Activated CD4-positive, CD25-positive, alpha-beta regulatory T cell treated with anti-CD3 and anti-CD28 coated beads, Interleukin-2, amount 50 U/mL, for 16 hours (primary cell): ENCODE measurements at places on chromosomes 12 and 14.

- DNase-seq = no peak
Measured at GRCh38 chr14:52155651-52156213, 86.9 kb upstream of the NID2 start.

DNA sequence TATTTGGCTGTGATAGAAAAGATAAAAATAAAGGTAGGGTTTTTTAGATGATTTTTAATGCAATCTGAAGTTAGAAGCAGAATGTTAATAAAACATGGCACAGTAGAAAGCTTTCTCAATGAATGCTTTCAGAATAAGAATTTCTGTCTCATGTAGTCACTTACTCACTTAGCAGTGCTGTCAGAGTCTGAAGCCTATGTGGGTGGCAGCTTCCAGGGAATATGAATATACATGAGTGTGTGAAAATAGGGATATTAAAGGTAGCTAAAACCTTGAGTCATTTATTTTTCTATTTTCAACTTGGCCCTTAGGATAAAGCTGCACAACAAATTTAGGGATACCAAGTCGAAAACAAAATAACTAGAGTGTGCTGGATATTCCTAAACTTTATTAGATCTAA, 427.9 kb downstream of the AEBP2 start:
- no peak for DNase-seq

DNA sequence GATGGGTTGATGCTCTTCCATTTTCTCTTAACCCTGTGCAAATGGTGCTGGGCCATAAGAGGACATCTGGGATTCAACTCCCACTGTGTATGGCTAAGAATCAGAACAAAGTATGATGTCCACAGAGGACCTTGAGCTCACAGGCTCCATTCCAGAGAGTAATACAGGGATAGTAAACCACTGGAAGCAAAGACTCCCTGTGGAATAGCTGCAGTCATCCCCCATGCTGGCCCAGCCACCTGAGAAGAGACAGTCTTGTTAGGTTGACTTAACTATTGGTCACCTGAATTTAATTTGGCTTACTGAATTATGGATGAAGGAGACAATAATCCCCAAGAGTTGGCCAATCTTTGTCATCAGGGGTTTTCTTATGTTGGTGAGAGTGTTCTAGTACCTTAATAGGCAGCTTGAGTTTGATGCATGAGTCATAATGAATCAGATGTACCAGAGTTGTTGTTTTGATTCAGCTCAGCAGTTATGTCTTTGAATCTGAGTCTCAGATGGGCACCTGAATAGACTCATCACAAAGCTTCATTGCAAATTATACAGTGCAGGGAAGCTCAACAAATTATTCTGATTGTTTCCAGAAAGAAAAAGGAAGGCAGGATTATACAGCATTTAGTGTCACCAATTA, 122.7 kb downstream of the SSPN start:
- DNase-seq = no peak

DNA sequence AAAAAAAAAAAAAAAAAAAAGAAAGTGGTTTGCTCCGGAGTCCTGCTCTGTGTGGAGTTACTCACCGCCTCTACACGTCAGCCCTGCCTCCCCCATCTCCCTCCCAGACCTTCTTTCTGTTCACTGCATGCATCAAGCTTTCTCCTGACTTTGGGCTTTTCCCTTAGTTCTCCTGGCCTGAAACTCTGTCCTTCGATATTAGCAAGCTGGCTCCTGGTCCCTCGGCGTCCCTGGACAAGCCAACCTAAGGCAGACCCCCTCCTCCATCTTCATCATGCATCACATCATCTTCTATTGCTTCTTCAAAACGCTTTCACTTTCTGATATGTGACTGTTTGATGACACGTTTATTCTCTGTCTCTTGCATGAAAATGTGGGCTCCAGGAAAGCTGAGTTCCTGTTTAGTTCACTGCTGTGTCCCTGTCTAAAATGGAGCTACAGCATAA, 40.6 kb downstream of the SLC15A4 start:
- no peak for DNase-seq

DNA sequence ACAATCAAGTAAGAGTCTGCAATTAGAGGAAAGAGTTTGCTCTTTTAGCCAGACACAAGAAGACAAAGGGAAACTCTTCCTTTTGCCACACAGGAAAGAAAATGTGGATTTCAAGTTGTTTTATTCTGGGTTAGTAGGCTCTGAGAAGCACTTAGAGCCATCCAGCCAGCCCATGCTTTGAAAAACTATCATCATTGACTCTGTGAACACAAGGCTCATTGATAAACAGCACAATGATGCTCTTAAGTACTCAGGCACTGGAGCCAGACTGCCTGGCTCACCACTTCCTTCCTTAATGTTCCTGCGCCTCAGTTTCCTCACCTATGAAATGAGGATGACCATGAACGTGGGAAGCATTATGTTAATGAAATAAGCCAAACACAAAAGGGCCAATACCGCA, 150.2 kb upstream of the EEA1 start:
- DNase-seq = no peak

GRCh38 chr12:130339951-130340350, 2.3 kb downstream of the PIWIL1 start:
- no peak for DNase-seq

DNA sequence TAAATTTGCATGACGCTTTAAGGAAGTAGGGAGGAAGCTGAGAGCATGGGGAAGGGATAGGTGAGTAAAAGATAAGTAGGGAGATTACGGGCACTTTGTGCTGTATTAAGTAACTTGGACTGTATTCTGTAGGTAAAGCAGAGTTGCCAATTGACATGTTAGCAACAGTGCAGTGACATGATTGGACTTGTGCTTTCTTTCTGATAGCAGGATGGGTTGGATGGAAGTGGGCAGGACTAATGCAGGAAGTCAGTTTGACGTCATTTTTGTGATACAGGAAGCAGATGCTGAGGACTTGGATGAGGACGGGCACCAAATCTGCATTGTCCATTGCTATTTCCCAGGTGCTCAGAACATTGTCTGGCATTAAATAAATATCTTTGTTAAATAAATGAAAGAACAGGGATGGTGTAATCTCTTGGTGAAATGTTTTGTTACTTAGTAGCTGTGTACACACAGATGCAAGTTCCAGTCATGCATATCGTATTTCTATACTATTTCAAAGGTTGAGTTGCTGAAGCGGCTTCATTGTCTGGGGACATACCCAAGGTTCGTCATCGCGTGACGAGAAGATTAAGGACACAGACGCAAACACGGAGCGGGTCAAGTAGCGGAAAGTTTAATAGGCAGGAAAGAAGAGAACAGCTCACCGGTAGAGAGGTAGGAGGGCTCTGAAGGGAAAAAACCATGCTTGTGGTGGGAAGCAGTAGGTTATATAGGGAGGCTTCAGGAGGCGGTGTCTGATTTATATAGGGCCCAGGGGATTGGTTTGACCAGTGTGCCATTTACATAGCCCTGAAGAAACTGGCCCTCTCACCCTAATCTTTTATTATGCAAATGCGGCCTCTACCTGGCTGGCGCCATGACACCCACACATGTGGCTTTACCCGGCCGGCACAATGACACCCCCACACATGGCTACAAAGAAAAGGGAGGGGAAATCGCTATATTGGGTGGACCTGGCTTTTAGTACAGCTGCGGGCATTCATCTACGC, 30.7 kb downstream of the GUCY2C start:
- DNase-seq = no peak

- DNase-seq = no peak
Measured at GRCh38 chr12:124920353-124920935, 6.0 kb upstream of the UBC start.

DNA sequence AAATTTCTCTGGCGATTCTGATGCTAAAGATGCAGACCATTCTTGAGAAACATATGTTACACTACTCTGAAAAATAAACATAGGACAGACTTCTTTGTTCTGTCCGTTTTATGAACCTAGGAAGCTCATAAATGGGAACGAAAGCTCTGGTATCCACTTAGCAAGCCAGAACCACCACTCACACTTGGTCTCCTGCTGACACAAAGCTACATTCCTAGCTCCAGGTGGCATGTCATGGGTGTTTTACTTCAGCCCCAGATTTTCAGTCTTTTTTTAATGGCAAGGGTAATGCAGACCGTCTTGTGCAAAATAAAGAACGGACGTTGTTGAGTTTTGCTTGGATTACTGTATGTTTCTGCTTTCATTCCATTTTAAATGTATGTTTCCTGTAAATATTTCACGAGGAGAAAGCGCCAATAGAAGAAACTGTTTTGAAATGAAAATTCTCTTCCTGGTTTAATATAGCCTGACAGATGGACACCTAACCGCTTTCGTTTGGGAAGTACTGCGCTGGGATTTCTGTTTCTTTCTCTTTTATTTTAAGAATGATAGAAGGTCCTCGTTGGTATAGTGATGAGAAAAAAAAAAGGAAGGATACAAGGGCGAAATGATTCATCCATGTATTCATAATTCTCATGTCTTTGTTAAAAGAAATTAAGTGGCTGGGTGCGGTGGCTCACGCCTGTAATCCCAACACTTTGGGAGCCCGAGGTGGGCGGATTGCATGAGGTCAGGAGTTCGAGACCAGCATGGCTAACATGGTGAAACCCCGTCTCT, 871 bp upstream of the COQ5 start:
- DNase-seq = no peak

GRCh38 chr14:88786715-88787114, 6.0 kb downstream of the EML5 start:
- DNase-seq = no peak

- DNase-seq = no peak
Measured at GRCh38 chr12:121263206-121263935, 33.1 kb downstream of the CAMKK2 start.

DNA sequence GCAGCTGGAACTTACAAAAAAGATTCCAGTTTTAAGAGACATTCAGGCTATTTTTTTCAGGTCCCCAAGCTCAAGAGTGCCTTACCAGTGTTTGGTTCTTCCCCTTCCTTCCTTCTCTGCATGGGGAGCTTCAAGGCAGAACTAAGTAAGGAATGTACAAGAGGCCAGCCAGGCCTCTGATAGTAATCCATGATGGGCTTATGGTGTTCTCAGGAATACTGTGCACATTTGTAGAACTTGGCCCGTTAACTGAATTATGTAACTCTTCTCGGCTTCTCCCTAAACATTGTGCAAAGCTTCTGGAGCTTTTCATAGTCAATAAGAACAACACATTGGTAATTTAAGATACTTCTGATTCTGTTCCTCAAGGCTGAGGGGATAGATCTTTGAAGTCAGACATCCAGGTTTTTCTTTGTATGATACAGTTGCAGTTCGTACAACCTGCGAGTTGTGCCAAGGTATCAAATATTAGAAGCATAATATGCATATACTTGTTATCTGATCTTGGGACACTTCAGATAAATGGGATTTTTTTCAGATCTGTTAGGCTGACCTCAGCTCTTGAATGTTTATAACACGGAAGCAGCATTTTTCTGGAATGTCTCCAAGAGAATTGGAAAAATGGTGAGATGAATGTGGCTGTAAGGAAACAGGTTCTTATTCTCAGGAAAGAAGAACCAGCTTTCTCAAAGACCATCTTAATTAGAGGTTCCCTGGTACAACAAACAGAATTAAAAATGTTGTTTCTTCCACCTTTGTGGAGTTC, 148.6 kb downstream of the ANO4 start:
- DNase-seq = no peak

DNA sequence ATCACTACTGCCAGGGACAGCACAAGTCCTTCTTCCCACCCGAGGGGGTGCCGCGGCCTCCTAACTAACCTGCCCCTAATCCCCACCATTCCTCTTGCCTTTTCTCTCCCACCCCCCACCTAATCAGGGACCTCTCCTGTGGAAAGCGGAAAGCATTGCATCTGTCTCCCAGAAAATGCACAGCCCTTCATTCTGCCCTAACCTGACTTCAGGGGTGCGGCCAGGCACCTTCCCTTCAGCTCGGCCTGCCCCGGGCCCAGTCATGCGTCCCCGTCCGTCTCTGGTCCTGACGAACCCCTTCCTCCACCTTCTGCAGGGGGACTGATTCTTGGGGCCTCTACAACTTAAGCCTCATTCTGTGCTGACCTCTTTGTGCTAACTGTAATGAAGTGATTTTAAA, 43.9 kb upstream of the TRAF3 start:
- DNase-seq = no peak

DNA sequence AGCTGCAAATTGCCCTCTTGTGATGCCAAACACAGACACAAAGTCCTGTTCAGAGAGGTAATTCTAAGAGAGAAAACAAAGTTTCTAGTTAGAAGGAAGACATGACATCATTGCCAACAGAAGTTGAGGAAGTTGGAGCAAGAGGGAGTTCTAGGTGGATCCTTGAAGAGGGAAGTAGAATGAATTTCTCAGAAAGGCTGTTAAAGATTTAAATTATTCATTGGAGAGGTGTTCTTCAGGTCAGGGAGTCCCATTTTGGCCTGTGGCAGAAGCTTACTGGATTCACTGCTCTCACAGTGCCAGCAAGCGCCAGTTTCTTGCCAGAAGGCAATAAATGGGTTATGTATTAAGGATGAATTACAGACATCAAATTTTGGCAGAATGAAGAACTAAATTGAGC, 15.3 kb downstream of the TSFM start:
- DNase-seq = no peak

DNA sequence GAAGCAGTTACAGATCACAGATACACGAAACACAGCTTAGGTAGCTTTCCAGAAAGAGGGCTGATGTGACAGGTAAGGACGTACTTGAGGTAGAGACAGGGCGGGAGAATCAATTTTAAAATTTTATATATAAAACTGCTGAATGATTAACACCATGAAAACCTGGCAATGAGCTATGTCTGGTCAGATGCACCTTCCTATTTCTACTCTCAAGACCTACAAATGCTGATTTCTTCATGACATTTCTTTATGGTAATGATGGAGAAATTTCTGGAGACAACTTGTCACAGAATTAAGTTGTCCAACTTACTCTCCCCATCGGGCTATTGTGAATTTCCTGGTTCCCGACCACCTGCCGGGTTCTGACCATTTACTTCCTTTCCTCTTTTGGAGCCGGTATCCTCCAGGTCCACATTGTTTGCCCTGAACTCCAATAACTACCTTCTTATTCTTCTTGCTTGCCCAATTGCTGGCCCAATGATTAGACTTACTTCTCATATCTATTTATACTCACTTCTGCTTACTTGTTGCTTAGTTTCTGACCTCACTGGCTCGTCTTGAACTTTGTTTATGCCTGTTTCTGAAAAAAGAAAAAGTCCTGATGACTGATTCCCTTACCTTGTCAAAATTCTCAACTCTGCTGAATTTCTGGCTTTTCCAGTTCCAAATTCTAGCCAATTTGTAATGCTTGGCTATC, 12.8 kb upstream of the ATP2B1 start:
- no peak for DNase-seq

- no peak for DNase-seq
Measured at GRCh38 chr14:81831128-81831820, 297.6 kb upstream of the SEL1L start.

- no peak for DNase-seq
Measured at GRCh38 chr12:107545737-107546353, 139.8 kb upstream of the PWP1 start.

DNA sequence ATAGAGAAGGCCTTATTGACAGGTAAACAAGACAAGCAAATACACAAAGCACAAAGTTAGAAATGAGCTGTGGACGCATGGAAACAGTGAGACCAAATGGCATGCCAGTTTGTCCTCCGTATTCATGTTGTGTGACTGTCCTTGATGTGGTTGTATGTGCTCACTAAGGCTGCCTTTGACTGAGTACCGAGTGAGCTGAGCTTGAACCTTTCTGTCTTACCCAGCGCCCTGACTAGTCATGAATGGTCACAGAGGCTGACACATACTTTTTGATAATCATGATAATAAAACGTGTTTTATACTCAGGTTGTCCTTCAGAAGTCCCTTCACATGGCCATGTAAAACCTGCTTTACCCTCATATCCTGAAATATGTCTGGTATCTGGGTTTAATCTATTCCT, 553 bp upstream of the CATSPERB start:
- no peak for DNase-seq
